ENCODE measurements at places on chromosomes 16 and 17. TPM values are rescaled to one million over a fixed set of nuclear protein-coding genes. Genes with fewer than 3 reads are reported as not detected.

DNA sequence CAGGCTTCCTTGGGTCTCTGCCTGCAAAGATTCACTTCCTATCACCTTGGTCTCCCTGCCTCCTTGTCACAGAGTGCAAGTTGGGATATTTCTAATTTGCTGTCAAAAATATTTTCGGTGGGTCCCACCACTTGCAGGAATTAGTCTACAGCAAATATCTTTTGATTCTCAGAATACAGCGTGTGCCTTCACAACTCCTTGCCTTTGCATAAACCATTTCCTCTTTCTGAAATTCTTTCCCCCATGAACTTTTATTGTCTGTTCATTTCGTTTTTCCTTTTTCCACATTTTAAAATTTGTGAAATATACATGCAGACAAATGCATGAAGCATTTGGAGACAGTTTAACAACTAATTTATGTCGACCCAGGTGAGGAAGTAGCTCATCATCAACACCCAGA is 60.0 kb downstream of the HS3ST3B1 start:
- H3K4me3 ChIP-seq, result no peak overlapping the region
- no peak for DNase-seq
- no peak overlapping the region for H3K27ac ChIP-seq
- peaks cover 15% of the 10 kb centered on the region for H3K4me1 ChIP-seq

- DNase-seq, result no peak
- H3K4me3 ChIP-seq, result no peak overlapping the region
- H3K36me3 ChIP-seq, result no peaks in the 10 kb centered on the region
Measured at GRCh38 chr16:66093191-66093590, 273.3 kb upstream of the CDH5 start.

- H3K27ac ChIP-seq, result peak overlapping the region; percentile 97
- DNase-seq, result peak; percentile 31
- H3K4me3 ChIP-seq, result peak overlapping the region; percentile 98
- peaks cover 36% of the 10 kb centered on the region for H3K4me1 ChIP-seq
Measured at GRCh38 chr17:30476726-30477082, 504 bp upstream of the GOSR1 start.

DNA sequence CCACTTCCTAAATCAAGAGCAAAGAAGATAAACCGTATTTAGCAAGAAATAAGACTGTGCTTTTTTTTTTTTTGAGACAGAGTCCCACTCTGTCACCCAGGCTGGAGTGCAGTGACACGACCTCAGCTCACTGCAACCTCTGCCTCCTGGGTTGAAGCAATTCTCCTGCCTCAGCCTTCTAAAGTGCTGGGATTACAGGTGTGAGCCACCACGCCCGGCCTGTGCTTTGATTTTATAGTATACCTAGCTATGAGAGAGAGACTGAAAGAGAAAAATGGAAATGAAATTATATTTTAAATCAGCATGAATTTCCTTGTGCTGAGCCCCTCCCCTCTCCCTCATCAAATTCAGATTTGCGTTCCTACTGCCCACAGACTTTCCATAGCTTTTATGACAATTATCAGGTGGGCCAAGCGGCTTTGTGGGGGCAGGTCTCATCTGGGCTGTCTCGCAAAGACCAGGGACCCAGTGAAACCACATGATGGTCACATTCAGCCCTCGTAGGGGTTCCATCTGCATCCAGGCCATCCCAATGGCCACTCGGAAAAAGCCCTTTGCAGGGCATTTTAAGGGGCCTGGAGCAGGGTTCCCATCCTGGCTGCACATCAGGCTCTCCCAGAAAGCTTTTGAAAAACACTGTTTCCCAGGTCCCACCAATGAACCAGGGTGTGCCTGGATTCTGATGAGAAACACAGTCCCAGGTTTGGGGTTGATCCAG is 8.5 kb downstream of the CACNG1 start:
- no peak overlapping the region for H3K27ac ChIP-seq
- H3K4me1 ChIP-seq, result no peaks in the 10 kb centered on the region
- H3K4me3 ChIP-seq, result no peak overlapping the region
- no peaks in the 10 kb centered on the region for H3K27me3 ChIP-seq
- DNase-seq, result no peak

GRCh38 chr16:1655269-1655807 is 22.7 kb upstream of the JPT2 start:
- no peak for DNase-seq
- peaks cover 27% of the 10 kb centered on the region for H3K36me3 ChIP-seq
- H3K4me1 ChIP-seq, result no peaks in the 10 kb centered on the region
- H3K27ac ChIP-seq, result no peak overlapping the region
- H3K27me3 ChIP-seq, result no peaks in the 10 kb centered on the region

GRCh38 chr16:48478393-48478792 is 93.2 kb upstream of the SIAH1 start:
- peaks cover 4% of the 10 kb centered on the region for H3K4me1 ChIP-seq
- H3K27me3 ChIP-seq, result peaks cover 8% of the 10 kb centered on the region
- H3K4me3 ChIP-seq, result no peak overlapping the region

GRCh38 chr16:87072101-87072500 is 245.1 kb downstream of the C16orf95 start:
- H3K4me3 ChIP-seq, result no peak overlapping the region
- H3K27ac ChIP-seq, result no peak overlapping the region
- H3K4me1 ChIP-seq, result no peaks in the 10 kb centered on the region
- H3K27me3 ChIP-seq, result peaks cover 3% of the 10 kb centered on the region

DNA sequence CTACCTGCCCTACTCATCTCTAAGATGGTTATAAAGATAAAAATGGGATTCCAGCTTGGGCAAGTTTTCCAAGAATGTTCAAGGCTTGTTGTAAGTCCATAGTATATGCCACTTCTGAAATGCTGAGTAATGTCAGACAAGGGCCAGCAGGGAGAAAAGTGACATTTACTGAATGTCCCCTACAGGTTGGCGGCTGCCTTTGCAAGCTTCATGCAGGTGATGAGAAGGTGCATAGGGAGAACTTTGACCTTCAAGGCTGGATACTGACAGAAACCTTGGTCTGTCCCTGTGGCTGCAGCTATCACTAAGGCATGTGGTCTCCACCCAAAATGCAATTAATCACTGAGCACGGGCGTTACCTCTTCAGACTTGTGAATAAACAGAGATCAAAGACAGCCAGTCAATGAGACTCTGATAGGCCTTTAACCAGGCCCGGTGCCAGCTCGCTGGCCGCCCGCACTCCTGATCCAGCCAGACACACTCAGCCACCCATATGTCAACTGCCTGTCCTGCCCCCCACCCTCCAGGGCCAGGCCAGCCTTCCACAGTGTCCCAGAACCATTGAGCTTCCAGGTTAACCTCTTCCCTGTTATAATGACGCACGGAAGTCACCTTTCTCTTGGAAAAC is 26.8 kb upstream of the AXIN2 start:
- H3K4me1 ChIP-seq, result peaks cover 50% of the 10 kb centered on the region
- no peaks in the 10 kb centered on the region for H3K36me3 ChIP-seq
- no peak for DNase-seq
- no peak overlapping the region for H3K4me3 ChIP-seq

DNA sequence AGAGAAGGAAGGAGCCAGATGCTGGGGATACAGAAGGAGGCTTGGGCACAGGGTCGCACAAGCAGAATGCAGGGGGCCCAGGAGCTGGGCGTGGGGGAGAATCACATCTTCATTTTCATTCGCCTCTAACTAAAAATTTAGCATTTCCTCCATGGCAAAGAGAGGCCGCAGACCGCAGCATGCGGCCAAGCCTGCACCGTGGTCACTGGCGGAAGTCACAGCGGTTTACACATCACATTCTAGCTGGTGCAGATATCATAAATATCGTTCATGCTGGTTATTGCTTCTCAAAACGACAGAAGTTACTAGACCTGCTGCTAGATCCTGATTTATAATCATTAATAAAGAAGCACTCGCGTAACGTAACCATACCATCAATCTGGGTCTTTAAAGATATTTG is 162.0 kb downstream of the NTN1 start:
- H3K27me3 ChIP-seq, result no peaks in the 10 kb centered on the region
- H3K4me3 ChIP-seq, result no peak overlapping the region
- no peaks in the 10 kb centered on the region for H3K36me3 ChIP-seq
- DNase-seq, result no peak
- H3K4me1 ChIP-seq, result no peaks in the 10 kb centered on the region

DNA sequence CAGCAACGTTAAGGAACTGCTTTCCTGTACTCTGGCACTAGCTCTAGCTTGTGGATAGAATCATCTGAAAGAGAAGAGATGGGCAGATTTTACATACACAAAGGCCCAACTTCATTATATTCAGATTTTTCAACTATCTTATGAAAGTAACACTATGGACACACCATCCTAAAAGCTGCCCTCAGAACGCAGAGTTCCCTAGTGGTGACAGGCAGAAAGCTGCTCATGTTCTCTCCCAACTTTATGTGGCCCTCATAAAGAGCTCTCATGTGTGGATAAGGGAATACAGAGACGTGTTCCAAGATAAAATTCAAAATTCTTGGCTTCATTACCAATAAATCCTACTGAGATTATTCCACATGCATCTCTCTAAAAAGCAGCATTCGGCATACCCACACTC is 1.5 kb downstream of the CFAP20 start:
- no peaks in the 10 kb centered on the region for H3K36me3 ChIP-seq
- no peak for DNase-seq
- no peaks in the 10 kb centered on the region for H3K27me3 ChIP-seq
- peak overlapping the region; percentile 96 for H3K4me3 ChIP-seq
- no peak overlapping the region for H3K27ac ChIP-seq

- no peak for DNase-seq
- no peaks in the 10 kb centered on the region for H3K4me1 ChIP-seq
- no peak overlapping the region for H3K4me3 ChIP-seq
- no peaks in the 10 kb centered on the region for H3K36me3 ChIP-seq
- H3K27me3 ChIP-seq, result peaks cover 2% of the 10 kb centered on the region
Measured at GRCh38 chr17:1949754-1950153, 75.4 kb downstream of the RTN4RL1 start.

Gene NOD2
- 1.2 TPM for total RNA-seq

Gene TK2
- total RNA-seq, result 5.7 TPM

Gene PRAC2
- total RNA-seq, result not detected

Gene CFAP119
- 2.0 TPM for total RNA-seq

Gene NPIPA2
- total RNA-seq, result 3.6 TPM

Gene TERB1
- not detected for total RNA-seq

Gene ABCC3
- total RNA-seq, result not detected

Gene SMIM5
- total RNA-seq, result not detected

Gene SPN
- 53.2 TPM for total RNA-seq

Measured in activated naive CD4-positive, alpha-beta T cell treated with anti-CD3 and anti-CD28 coated beads for 36 hours (primary cell).